ENCODE measurements at places on chromosomes 7 and 10. TPM values are rescaled to one million over a fixed set of nuclear protein-coding genes. Genes with fewer than 3 reads are reported as not detected.

AKR1C8 gene
- not detected for total RNA-seq

CARD11 gene
- 2.1 TPM for total RNA-seq

VAX1 gene
- not detected for total RNA-seq

PRF1 gene
- not detected for total RNA-seq

PRSS37 gene
- not detected for total RNA-seq

CYP2C18 gene
- not detected for total RNA-seq

ORC5 gene
- 20.9 TPM for total RNA-seq

SH2D4B gene
- not detected for total RNA-seq

SYPL1 gene
- 92.2 TPM for total RNA-seq

WEE2 gene
- total RNA-seq: not detected

LHFPL3 gene
- not detected for total RNA-seq

CFTR gene
- total RNA-seq: not detected

GBX1 gene
- total RNA-seq: not detected

RTKN2 gene
- total RNA-seq: 0.99 TPM

TMEM229A gene
- not detected for total RNA-seq

GARIN1A gene
- total RNA-seq: not detected

KCNMA1 gene
- 1.3 TPM for total RNA-seq

SAP25 gene
- total RNA-seq: not detected

ASB10 gene
- not detected for total RNA-seq

TMEM184A gene
- total RNA-seq: 0.39 TPM

OR9A2 gene
- total RNA-seq: not detected

GALNT17 gene
- not detected for total RNA-seq

HYAL4 gene
- not detected for total RNA-seq

ERV3-1 gene
- 2.2 TPM for total RNA-seq

CACNB2 gene
- not detected for total RNA-seq

TMEM270 gene
- not detected for total RNA-seq

GPR15LG gene
- not detected for total RNA-seq

FAM25C gene
- not detected for total RNA-seq

EBF3 gene
- total RNA-seq: not detected

TMEM140 gene
- not detected for total RNA-seq

CCDC3 gene
- 0.31 TPM for total RNA-seq

SH3PXD2A gene
- total RNA-seq: 26.0 TPM

CYP2E1 gene
- not detected for total RNA-seq

TRIM73 gene
- total RNA-seq: 0.08 TPM

RAB19 gene
- 0.15 TPM for total RNA-seq

EXOC4 gene
- total RNA-seq: 21.0 TPM

ATOH7 gene
- not detected for total RNA-seq

KAZALD1 gene
- total RNA-seq: 0.23 TPM

KLF14 gene
- not detected for total RNA-seq

CHCHD3 gene
- 50.3 TPM for total RNA-seq

SPDYE6 gene
- total RNA-seq: not detected

C10orf90 gene
- total RNA-seq: not detected

FOXP2 gene
- total RNA-seq: not detected

SPRN gene
- total RNA-seq: not detected

CCDC146 gene
- total RNA-seq: 1.8 TPM

SLC39A12 gene
- not detected for total RNA-seq

TMEM213 gene
- not detected for total RNA-seq

DUS4L gene
- total RNA-seq: 9.9 TPM

GPNMB gene
- 2.9 TPM for total RNA-seq

CPEB3 gene
- total RNA-seq: 0.78 TPM

TFR2 gene
- 0.39 TPM for total RNA-seq

ZNF485 gene
- 4.7 TPM for total RNA-seq

DUSP5 gene
- total RNA-seq: 87.9 TPM

CALN1 gene
- not detected for total RNA-seq

PKD1L1 gene
- not detected for total RNA-seq

WNT8B gene
- total RNA-seq: not detected

CDH23 gene
- 1.2 TPM for total RNA-seq

VWDE gene
- total RNA-seq: not detected

All from hair follicular keratinocyte (primary cell).